ELR (cell line): ENCODE measurements at places on chromosomes 7 and 10.

DNA sequence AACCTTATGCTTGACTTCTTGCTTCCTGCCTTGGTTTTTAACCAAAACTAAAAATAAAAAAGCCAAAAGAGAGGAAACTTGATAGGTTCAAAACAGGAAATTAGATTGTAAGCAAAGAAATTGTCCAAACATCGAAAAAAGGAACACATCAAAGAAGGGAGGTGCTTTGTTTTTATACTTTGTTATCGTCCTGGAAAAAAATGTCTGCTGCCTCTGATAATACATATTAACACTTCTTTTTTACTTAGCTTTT lies 286.6 kb upstream of the C7orf33 start:
- no peak for DNase-seq

DNA sequence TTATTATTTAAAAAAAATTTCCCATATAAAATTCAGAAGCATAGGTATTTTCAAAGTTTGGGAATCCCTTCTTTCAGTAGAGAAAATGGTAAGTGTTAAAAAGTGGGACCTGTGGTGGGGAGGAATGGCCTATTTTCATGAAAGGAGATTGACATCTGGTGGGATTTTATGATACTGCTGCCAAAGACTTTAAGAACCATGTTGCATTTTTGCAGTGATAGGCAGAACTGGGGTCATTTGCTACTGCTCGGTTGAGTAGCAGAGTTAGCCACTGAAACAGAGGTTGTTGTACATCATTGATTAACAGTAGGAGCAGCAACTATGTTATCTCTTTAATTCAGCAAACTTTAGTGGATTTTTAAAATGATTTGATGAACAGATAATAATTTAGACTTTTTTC lies 4.4 kb downstream of the BICC1 start:
- DNase-seq = no peak

- no peak for DNase-seq
These were observed 78.1 kb downstream of the FZD1 start for GRCh38 chr7:91342346-91342745.

- DNase-seq = peak; percentile 75
These were observed 6.9 kb upstream of the CREB3L2 start for GRCh38 chr7:138008588-138009349.

GRCh38 chr10:21599582-21599981 lies 65.5 kb downstream of the MLLT10 start:
- no peak for DNase-seq

DNA sequence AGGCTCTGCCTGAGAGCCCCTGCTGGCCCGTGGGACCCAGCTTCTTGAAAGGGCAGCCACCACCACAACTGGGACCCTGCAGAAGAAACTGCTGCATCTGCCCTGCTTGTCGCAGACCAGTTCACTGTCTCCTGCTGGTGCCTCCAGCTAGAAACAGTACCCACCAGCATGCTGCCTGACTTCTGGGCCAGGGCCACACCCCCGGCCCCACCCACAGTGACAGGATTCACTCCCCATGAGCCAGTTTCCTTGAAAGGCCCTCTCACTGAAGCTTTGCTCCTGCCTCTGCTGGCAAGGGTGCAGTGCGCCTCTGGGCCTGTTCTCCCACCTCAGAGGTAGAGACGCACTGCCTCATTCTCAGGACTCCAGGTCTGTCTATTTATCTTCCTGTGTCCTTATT lies 32.4 kb downstream of the ANXA11 start:
- DNase-seq = no peak

- no peak for DNase-seq
These were observed 442.5 kb downstream of the SEMA3D start for GRCh38 chr7:84744385-84744784.

DNA sequence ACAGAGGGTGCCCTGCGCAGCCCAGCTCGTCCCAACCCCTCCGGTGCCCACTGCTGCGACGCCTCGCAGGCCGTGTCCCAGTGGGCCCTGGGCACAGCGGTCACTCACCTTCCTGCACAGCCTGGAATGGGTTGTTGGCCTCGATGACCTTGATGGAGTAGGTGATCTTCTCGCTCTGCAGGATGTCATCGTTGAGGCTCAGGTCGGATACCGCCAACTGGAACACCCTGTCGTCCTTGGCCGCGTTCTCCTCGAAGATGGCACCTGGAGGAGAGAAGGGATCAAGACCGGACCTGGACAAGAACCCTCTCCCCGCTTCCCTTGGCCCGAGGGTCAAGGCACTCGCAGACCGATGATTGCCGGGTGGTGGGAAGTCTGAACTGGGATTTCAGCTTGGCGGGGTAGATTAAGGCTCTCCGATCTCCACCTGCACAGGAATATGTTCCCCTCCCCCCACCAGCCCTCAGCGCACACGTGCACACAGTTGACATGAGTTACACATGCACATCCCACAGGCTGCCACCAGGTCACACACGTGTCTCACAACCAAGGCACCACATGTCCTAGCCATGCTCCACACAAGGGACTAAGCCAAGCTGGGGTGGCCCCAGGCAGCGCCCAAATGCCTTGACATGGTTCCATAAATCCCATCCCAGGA lies 2.6 kb downstream of the GRID1 start:
- DNase-seq = no peak

DNA sequence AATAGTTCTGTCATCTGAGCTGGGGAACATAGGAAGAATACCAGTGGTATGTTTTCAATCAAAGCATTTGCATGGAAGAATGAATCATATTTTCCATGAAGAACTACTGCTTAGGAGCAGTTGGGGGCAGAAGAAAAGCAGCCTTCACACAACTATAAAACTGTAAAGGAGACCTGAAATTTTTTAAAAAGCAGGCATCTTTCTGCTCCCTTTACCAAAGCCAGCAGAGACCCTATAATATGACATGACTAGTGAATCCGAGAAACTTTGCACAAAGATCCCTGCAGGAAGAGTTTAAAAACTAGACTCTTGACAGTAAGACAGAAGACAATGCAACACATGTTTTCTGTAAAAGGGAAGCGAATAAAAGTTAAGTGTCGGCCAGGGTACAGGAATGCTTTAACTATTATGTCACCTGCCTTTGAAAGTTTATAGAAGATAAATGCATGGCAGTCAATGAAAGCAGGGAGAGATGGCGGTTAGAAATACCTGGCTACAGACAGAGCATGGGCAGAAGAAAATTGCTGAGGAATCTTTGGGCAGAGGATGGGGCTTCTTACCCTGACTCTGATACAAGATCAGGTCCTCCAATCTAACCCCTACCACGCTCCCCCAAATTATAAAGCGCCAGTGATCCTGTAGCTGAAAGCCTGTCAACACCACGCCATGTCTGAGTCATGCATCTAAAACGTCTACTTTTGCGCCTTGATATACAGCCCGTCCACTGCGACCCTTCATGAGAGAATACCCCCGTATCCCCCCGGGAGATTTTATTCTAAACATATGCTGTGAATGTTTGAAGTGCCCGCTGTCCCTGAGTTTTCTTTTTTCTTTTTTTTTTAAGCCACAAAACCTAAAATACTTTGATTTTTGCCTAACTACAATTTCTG lies 93.1 kb downstream of the GLI3 start:
- DNase-seq = peak; percentile 7

GRCh38 chr7:26534649-26535482 lies 243.2 kb downstream of the SNX10 start:
- DNase-seq = no peak

DNA sequence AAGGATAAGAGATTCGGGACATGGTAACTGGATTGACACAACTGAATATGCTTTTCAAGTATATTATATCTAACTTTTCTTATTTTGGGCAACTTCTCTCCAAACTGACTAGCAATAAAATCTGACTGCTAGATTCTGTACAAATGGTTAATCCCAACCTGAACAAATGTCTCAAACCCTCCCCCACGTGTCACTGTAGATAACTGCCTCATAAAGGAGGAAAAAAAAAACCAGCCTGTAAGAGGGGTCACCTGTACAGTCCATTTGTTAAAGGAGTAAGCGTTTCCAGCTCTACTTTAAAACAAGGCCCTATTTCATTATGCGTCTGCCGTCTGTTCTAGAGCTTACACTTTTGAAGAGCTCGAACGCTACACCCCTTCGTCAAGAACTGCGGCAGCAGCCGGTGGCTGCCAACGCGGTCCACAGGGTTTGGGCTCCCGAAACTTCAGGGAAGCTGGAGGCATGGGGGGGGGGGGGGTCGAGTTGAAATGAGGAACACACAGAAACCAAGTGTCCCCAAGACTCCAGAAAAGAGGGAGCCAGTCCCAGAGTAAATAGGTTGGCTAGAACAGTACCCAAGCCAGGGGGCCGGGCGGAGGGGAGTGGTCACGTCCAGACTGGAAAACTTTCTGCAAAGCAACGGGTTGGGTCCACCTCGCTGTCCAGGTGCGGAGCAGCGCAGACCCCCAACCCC lies 492 bp downstream of the COG5 start:
- DNase-seq = no peak

DNA sequence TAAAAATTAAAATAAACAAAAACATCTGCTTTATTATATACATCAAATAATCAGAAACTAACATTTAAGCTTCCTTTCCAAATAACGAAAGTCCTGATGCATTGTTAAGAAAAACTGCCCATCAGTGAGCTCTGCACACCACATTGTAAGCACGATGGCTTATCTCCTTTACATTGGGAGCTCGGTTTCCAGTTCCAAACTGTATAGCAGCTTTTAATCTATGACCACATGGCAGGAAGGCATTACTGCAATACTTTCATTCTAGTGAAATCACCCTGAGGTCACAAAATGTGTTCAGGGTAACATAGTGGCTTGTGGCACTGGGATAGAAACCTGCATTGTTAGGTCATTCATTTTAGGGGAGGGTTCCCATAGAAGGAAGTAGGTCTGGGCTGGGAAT lies 146.3 kb downstream of the ZNF22 start:
- DNase-seq = no peak
